Aorta (tissue), 5 donors: ENCODE measurements at places on chromosomes 2 and 18. TPM values are rescaled to one million over a fixed set of nuclear protein-coding genes. Genes with fewer than 3 reads are reported as not detected.

ACMSD gene
- not detected for total RNA-seq

TCF7L1 gene
- total RNA-seq, result 39.5 TPM

MAB21L4 gene
- total RNA-seq, result not detected

TBR1 gene
- total RNA-seq, result not detected

CRYBA2 gene
- total RNA-seq, result not detected

- DNase-seq, result peak; percentile 89
These were observed 2.7 kb upstream of the RNPEPL1 start for GRCh38 chr2:240565333-240566202.

DNA sequence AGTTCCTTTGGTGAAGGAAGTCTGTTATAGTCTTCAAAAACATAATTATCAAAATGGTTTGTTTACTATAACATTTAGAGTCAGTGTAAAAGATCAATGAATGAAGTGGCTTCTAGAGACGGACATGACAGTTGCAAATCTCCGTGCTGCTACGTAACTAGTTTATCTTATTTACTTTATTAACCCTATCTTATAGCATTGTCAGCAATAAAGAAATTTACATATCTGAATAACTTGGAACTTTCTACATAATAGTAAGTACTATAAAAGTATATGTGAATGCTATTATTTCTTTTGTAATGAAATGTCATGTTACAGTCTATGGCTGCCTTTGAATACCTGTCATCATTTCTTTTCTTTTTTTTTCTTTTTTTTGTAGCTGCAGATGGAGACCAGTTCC is 246.8 kb downstream of the PTH2R start:
- DNase-seq, result no peak

- no peak for DNase-seq
These were observed 33.5 kb downstream of the AOX1 start for GRCh38 chr2:200619279-200619678.

DNA sequence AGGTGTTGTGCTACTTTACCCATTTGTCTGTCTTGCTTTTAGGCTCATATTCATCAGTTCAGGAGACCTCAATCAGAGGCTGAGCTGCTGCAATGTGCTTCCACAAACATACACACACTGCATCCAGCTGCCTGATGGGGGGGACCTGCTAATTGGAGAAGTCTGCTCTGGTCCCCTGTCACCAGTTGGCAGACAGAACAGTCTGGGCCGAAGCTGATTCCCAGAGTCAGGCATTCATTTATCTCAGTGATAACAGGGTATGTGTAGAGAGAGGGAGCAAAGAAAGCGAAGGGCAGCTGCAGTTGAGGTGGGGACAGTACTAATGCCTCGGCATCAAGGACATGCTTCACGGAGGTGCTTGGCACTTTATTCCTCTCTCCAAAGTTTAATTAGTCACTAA is 584.3 kb upstream of the PIK3C3 start:
- DNase-seq, result no peak

DNA sequence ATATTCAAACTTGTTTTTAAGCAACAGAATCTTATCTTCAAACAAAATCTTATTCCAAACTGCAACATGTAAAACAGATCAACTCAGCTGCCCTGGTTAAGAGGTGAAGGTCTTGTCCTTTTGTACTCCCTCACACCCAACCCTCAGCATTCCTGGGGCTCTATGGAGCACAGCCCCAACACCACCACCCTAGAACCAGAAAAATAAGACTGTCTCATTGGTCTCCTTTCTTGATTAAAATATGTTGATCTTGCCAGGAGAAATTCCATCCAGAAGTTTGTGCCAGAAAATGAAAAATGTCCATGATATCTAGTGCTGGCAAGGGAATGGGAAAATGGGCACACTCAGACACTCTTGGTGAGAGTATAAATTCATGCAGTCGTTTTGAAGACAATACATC is 62.1 kb upstream of the TMEM17 start:
- DNase-seq, result no peak

- DNase-seq, result no peak
These were observed 285.8 kb downstream of the NBAS start for GRCh38 chr2:15275346-15275745.

- no peak for DNase-seq
These were observed 38.4 kb upstream of the UBXN4 start for GRCh38 chr2:135703300-135703699.

DNA sequence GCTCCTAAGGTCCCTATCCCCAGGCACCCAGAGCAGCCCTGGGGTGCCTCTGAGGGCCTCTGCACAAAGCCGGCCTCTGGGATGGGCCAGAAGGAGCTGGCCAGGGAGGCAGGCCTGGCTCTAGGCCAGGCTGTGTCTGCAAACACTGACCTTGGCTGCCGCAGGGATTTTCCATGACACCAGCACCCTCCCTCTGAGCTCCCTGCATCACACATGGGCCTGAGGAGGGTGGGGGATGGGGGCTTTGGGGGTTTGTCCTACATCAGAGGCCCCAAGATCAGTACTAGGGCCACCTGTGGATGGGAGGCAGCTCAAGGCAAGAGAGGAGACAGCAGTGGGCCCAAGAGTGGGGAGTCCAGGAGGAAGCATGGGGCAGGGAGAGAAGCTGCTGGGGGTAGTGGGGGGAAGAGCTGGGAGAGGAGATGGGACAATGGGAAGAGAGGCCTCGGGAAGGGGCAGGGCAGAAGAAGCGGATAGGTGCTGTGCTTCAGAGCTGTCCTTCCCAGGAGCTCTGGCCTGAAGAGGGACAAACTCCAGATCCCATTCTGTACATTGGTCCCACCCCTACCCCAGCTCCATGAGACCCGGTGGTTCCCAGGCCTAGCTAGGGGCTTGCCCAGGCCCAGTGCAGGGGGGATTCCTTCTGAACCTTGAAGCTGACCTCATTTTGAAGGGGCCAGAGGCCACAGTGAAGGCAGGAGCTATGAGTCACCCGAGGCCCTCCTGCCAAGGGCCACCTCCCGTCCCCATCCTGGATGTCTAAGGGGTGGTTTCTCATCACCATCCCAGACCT is 28.0 kb downstream of the KCNK3 start:
- peak; percentile 92 for DNase-seq

DNA sequence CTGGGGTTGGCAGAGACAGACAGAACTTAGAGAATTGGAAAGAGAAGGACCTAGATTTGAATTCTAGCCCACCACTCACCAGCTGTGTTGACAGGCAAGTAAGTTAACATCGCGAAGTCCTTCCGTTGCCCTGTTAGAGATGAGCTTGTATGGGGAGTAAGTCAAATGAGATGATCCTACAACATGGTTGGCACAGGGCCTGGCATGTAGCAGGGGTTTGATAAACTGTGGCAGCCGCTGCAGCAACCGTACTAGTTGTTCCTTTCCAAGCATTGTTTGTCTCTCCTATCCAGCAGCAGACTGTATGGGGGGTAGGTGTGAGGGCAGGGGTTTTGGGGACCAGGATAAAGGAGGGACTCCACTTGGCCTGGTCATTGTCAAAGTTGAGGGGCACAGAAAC is 16.0 kb downstream of the TET3 start:
- DNase-seq, result no peak

- DNase-seq, result no peak
These were observed 75.6 kb upstream of the REG3A start for GRCh38 chr2:79235135-79235534.
